ENCODE measurements at places on chromosomes 4 and X.

DNA sequence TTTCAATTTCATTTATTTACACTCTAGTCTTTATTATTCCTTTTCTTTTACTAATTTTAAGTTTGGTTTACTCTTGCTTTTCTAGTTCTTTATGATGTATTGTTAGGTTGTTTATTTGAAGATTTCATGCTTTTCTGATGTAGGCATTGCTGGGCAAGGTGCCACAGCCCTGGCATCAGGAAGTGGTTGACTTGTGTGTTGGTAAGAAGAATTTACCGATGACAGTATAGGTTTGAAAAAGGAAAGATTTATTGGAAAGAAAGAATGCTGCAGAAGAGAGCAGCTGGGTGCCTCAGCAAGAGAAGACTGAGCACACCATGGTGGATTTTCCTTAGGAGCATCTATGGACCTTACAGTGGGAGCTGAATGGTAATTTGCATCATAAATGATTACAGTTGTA is 153.2 kb downstream of the KLF8 start:
- no peak for DNase-seq

GRCh38 chr4:48832571-48832970 is 1.7 kb downstream of the OCIAD1 start:
- DNase-seq: no peak

DNA sequence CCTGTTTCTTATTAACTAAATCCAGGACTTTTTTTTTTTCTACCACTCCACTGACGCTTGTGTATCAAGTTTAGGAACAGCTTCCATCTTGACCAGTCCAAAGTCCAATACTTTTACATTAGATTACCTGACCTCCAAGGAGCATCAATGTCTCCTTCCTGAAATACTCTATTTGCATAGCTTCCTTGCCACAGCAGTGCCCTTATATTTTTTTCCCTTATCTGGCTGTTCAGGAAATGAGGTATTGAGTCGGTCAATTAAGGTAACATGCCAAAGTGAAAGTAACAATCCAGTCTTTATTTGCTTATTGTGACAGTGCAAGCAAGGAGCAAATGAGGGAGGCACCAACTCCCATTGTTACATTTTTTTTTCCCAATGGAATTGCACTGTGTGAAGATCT is 730.8 kb upstream of the NDST4 start:
- DNase-seq: no peak

DNA sequence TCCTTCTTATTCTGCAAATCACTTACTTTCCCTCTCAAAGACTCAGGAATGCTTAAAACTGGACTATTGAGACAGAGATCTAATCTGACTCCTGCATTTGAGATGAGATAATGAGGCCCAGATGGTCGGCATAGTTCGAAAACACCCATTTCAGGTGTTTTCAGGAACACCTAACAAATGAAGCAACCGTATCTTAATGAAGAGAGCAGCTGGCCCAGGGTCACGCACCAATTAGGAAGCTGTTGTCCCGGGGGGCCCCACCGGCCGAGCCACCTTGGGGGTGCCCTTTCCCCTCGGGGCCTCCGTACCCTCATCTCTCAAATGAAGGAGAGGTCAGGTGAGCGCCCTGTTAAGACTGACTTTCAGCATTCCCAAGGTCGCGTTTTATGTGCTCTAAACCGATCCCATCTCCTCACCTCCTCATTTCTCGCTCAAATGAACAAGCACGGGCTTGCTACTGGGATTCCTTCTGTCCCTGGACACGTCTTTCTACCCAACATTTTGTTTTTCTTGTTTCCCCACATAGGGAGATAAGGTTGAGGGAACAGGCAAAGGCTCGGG is 824 bp downstream of the LRPAP1 start:
- no peak for DNase-seq

- peak; percentile 45 for DNase-seq
These were observed at the start of gene DNAJB14 for GRCh38 chr4:99946356-99947189. Gene DNAJB14, minus strand, starts transcription at chr4:99946618. Its CDS starts 47 bp downstream, at chr4:99946571.

DNA sequence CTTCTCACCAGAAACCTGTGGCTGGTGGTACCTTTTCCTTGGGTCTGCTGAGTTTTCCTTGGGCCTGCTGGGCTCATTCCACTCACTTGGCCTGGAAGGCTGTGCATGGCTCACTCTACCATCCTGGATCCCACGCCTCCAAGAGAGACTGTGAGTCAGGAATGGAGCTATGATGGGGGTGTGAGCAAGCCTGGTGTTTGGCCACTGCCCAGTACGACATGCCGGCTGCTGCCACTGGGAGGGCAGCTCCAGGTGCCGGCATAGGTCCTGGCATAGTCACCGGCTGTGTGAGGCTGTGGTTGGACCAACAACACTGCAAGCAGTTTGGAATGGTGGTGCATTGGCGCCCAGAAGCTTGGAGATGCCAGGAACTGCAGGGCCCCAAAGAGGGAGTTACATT is 721.7 kb downstream of the PCDH18 start:
- no peak for DNase-seq

Measured in NCI-H1092 (cell line).